Esophagus squamous epithelium (tissue), 5 donors: ENCODE measurements at places on chromosomes 4 and X.

DNA sequence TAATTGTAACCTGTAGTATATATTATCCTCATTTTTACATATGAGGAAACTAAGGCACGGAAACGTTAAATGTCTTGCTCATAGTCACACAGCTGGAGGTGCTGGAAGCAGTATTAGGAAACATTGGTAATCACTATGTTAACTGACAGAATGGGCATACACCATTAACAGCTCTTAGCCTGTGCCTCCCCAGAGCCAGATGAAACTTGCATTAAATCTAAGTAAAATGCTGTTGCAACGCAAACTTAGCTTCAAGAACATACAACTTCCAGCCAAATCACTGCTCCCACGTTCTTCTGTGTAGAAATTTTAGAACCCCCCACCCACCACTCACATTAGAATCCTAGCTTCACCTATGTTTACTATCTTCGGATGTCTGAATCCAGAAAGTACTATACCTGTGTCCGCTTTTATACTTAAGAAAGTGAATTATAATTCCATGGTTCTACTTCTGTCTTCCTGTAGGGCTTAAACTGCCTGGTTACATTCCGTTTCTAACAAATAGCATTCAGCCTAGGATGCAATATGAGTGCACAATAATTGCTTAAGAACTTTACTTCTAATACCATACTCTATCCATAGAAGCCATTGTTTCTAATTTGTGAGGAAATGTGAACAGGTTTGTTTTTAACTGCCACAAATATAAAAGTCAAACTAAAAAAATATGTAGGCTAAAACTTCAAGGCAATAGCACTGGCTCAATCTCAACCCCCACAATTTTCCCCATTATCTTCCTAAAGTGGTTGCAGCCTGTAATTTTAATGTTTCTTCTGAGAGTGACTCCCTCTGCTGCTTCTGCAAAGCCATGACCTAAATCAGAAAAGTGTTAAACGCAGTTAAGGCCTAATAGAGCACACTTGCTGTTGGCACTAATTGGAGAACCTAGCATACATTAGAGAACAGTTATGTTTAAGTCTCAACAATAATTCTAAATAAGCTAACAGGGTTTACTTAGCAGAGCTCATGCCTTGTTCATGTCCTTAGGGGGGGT lies 4.4 kb downstream of the UNC5C start:
- DNase-seq = no peak

- DNase-seq = no peak
Measured at GRCh38 chr4:152360045-152360410, 175.9 kb downstream of the FBXW7 start.

- no peak for DNase-seq
Measured at GRCh38 chrX:120428309-120428708, 40.8 kb downstream of the LAMP2 start.

DNA sequence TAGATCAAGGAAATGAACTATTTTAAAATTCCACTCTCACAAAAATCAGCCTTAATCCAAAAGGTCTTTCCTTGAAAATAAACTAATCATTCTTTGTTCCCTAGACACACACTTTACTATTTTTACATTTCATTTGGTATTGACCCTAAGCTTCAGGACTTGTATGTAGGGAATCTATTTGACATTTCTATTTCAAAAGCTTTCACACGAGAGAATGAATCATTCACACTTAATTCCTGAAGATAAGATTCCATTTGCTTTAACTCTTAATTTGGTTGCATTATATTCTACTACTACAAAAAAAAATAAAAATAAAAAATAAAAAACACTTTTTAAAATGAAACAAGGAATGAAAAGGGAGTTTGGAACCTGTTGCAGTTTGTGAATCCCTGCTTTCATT lies 43.7 kb downstream of the EDNRA start:
- no peak for DNase-seq

DNA sequence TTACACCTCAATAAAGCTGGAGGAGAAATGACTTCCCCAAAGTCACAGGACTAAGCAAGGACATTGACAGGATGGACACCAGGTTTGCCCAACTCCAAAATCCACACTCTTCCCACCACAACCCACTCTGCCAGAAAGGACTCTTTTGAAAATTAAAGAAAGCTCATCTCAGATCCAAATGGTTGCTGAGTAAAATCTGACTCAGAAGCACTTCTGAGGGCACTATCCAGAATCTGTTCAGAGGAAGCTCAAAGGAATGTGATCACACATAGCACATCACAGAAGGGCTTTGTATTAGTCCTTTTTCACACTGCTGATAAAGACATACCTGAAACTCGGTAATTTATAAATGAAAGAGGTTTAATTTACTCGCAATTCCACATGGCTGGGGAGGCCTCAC lies 155.5 kb downstream of the RAB28 start:
- no peak for DNase-seq

- DNase-seq = no peak
Measured at GRCh38 chr4:81508411-81509185, 36.9 kb upstream of the RASGEF1B start.

GRCh38 chrX:9327086-9327746 lies 137.6 kb upstream of the TBL1X start:
- no peak for DNase-seq

GRCh38 chr4:77493829-77494551 lies 111.6 kb upstream of the CXCL13 start:
- no peak for DNase-seq

- no peak for DNase-seq
Measured at GRCh38 chrX:115584696-115585095, 23.7 kb downstream of the PLS3 start.

DNA sequence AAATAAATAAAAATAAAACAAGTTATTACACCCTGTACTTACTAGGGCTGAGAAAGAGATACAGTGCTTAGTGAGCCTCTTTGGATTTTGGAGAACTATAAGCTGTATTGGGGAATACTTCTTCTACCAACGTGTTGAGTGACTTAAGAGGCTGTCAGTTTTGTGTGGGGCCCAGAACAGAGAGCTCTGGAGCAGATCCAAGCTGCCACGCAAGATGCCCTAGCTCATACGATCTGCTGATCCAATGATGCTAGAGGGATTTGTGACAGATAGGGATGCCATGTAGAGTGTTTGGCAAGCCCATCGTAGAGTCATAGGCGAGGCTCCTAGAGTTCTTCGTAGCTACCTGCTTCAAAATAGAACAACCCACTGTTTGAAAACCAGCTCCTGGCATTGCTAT lies 60.3 kb upstream of the KLF3 start:
- no peak for DNase-seq

GRCh38 chrX:76918033-76918432 lies 490.5 kb downstream of the MAGEE1 start:
- no peak for DNase-seq

DNA sequence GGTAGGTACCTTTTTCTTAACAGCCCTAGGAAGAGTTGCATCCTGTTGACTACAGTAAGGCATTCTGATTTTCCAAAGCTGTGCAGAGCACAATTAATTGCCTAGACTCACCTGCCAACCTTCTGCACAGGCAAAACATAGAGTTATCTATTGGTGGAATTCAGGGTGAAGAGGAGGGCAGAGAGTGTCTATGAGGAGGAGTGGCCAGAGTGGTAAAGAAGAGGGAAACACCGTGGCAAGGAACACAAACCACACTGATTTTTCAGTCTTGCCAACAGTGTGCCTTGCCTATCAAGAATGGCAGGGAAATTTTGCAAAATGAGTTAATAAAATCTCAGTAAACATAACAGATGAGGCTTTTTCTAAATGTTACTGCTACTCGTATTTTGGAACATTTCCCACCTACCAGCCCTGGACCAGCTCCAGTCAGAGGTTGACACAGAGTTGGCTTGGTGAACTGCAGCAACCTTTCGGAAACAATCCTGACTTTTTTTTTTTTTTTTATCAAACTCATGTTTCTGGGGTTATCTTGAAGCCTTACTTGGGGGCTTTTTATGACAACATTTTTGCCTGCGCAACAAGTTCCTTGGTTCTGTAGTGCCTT lies 67.9 kb upstream of the CAPN6 start:
- no peak for DNase-seq

DNA sequence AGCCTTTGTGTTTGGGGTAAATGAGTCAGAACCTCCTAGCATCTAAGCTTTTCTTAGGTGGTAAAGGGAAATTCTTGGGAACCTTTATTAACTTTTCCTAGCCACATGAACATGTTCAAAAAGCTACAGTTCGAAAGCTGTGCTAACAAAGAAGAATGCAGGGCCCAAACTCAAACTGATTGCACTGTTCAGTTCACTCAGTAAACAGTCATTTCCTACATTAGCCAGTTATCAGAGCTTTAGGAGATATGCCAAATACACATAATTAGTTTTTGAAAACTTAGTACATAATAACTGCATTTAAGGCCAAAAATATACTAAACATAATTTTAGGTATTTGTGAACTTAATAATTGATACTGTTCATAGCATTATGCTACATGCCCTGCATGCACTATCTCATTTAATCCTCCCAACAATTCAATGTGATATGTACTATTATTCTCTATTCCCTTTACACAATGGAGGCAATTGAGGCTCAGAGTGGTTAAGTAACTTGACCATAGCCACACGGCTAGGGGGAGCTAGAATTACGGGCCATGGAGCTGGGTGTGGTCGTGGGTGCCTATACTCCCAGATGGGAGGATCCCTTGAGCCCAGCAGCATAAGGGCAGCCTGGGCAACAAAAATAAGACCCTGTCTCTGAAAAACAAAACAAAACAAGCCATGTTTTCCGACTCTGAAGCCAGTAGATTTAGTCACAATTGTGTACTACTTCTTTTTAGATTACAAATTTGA lies 43.9 kb upstream of the PDGFRA start:
- no peak for DNase-seq

DNA sequence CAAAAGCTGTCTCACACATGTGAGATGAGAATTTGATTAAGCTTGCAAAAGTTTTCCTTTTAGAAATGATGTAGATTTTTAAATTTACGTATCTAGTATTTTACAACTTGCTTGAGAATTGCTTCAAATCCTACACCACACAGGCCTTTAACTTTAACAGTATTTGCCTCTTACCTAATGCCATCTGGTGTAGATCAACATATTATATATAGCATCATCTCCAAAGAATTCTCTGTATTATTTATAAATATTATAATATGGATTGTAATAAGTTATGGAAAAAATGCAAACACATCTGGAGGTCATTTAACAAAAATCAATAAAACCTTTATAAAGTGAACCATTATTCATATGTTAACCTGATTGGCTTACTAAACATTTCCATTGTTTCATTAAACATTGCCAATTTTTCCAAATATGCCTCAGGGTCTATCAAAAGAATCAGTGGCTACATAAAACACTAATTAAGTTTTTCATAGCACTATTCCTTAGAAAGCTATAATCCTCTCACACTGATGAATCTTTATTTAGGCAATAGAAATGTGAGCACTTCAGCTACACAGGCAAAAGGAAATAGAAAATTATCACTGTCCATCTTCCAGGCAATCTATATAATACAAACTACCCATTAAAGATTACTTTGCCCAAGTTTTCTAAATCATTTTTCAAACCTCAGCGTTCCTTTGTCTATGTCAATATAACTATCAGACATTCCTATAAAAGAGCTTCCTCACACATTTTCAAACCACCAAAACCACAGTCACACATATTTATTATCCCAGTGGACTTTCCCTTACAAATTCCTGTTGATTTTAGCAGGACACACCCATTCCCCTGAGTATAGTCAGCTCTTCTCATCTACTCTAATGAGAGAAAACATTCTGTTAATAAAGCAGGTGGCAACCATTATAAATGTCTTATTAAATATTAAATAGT lies 83.5 kb upstream of the INTU start:
- no peak for DNase-seq

DNA sequence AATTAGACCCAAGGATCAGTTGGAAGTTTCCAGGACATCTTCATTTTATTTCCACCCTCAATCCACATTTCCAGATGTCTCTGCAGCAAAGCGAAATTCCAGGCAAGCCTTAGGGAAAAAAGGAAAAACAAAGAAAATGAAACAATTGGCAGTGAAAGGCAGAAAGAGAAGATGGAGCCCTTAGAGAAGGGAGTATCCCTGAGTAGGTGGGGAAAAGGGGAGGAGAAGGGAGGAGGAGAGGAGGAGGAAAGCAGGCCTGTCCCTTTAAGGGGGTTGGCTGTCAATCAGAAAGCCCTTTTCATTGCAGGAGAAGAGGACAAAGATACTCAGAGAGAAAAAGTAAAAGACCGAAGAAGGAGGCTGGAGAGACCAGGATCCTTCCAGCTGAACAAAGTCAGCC lies at the start of gene PLP1:
TSS of gene PLP1 (plus strand) at position 295 of the 400 bp plus-strand sequence. CDS start 156 bp downstream, outside the sequence.
- no peak for DNase-seq

- no peak for DNase-seq
Measured at GRCh38 chr4:76059750-76060149, 14.8 kb upstream of the ART3 start.

GRCh38 chrX:118153270-118153669 lies 36.7 kb upstream of the KLHL13 start:
- DNase-seq = no peak

DNA sequence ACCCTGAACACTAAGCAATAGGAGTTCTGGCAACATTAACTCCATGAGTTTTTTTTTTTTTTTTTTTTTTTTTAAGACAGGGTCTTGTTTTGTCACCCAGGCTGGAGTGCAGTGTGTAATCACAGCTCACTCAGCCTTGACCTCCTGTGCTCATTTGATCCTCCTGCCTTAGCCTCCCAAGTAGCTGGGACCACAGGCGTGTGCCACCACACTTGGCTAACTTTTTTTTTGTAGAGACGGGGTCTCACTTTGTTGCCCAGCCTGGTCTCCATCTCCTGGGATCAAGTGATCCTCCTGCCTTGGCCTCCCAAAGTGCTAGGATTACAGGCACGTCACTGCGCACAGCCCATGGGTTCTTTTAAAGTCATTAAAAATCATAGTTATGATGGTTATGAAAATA lies 5.1 kb downstream of the RHOH start:
- DNase-seq = no peak

DNA sequence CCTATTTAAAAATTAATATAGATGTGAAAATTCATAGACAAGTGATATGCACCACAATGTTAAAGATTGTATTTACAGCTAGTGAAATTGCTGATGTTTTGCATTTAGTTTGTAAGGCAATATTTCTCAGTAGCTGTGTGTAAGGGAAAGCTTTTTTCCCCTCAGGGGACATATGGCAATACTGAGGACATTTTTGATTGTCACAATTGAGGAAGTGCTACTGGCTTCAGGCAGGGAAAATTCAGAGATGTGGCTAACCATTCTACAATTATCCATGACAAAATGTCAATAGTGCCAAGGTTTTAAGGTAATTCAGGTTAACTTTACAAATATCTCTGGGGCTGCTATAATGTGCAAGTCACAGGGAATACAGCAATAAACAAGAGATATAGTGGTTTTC lies 66.1 kb upstream of the IL15 start:
- no peak for DNase-seq

DNA sequence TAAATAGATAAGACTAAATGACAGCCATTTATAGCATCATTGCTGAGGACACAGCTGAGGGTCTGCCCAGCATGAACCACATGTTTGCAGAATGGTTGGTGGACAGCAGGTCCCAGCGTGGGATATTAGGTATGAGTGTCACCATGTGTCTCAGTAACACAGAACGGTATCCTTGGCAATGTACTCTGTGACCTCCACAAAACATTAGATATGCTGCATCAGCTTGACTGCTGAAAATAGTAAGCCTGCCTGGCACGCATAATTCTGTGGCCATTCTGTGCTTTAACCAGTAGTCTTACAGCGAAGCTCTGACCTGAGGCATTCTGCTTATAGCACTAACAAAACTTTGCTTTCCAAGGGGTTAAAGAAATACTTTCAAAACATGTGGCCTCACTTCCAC lies 32.0 kb downstream of the LIMCH1 start:
- DNase-seq = no peak

- no peak for DNase-seq
Measured at GRCh38 chrX:97756879-97757278, 873.2 kb downstream of the RPA4 start.
